Mesenteric fat pad (tissue), 1 donor: ENCODE measurements at places on chromosomes 16 and 17.

GRCh38 chr16:80387318-80387921 is 153.4 kb upstream of the DYNLRB2 start:
- DNase-seq: no peak

GRCh38 chr16:74051-74746 is 1.8 kb upstream of the RHBDF1 start:
- no peak for DNase-seq

- no peak for DNase-seq
Observed at GRCh38 chr17:62995377-62995885, 29.4 kb downstream of the TANC2 start.

GRCh38 chr16:48850097-48850770 is 240.3 kb upstream of the N4BP1 start:
- no peak for DNase-seq

GRCh38 chr17:16212793-16213192 is 2.5 kb downstream of the NCOR1 start:
- DNase-seq: peak; percentile 20

- DNase-seq: no peak
Observed at GRCh38 chr17:48593840-48594537, 410 bp upstream of the HOXB5 start.

- no peak for DNase-seq
Observed at GRCh38 chr17:38455288-38455915, 27.1 kb downstream of the ARHGAP23 start.

DNA sequence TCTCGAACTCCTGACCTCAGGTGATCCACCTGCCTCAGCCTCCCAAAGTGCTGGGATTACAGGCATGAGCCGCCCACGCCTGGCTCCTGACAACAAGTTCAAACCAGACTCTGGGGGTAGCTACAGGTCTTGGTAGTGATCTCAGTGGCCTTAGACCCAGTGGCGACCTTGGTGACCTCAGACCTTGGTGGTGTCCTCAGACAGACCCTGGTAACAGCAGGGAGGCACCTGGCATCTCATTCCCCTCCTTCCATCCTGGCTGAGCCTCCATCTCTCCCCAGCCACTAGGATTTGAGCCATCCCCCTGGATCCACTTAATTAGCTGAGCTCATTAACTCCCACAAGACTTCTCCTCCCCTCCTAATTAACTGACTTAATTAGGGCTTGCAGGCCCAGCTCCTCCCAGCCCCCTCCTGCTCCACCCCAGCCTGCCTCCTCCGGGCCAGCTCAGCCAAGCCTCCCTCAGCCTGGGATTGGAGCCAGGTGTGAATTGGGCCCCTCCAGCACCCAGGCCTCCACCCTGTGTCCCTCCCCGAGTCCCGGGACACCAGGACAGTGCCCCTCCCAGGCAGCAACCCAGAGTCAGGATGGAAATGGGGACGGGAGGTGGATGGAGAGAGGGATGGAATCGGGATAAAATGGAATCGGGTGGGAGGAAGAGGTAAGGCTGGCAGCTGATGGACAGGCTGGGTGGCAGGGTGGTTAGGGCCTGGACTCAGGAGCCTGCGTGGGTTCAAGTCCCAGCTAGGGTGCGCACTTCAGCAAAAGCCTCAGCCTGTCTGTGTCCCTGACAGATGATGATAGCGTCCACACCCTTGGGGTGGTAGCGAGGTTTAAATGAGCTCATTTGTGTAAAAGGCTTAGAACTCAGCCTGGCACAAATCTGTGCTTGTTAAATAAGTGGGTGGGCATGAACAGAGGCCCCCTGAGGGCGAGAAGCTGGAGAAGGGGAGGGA is 11.2 kb upstream of the SBK1 start:
- no peak for DNase-seq

DNA sequence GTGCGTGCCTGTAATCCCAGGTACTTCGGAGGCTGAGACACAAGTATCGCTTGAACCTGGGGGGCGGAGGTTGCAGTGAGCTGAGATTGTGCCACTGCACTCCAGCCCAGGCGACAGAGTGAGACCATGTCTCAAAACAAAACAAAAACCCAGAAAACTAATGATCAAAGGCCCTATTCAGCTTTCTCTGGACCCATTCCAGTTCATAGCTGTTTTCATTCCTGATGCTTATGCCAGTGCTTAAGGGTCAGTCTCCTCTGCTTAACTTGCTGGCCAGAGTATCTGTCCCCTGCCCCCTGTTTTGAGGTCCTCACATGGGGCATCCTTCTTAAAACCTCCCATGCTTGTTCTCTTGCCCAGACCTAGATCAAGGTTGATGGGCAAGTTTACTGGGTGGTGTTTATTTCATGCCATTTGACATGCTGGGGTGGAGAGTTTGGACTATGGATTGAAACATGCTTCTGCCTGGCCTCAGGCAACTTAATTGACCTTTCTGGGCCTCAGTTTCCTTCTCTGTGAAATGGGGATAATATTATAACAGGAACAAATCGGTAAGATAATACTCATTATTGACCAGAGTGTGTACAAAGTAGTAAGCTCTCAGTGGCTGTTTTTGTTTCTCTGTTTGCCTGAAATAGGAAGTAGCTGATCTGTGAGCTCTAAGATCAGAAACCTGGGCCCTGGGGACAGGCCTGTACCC is 369.8 kb downstream of the CPPED1 start:
- no peak for DNase-seq

DNA sequence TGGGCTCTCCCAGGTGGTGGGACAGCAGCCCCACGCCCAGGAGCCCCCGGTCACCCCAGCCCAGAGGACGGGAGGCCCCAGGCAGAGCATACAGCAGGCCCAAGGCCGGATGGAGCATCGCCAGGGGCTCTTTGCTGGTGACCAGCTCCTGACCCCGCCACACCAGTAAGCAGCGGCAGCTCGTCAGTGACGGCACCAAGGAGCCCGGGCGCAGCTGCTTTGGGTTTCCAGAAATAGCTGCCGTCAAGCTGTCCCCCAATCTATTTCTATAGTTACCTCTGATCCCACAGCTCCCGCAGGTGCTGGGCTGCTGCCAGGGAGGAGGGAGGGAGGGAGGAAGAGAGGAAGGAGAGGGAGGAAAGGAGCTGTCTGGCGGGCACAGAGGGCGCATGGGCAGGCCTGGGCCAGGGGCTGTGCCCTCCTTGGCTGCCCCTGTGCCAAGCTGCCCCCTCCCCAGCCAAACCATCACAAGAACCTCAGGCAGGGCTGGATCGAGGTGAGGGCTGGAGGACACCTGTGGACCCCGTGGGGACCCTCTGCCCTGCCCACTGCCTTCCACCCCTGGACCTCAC is 10.8 kb upstream of the RASD1 start:
- DNase-seq: no peak

DNA sequence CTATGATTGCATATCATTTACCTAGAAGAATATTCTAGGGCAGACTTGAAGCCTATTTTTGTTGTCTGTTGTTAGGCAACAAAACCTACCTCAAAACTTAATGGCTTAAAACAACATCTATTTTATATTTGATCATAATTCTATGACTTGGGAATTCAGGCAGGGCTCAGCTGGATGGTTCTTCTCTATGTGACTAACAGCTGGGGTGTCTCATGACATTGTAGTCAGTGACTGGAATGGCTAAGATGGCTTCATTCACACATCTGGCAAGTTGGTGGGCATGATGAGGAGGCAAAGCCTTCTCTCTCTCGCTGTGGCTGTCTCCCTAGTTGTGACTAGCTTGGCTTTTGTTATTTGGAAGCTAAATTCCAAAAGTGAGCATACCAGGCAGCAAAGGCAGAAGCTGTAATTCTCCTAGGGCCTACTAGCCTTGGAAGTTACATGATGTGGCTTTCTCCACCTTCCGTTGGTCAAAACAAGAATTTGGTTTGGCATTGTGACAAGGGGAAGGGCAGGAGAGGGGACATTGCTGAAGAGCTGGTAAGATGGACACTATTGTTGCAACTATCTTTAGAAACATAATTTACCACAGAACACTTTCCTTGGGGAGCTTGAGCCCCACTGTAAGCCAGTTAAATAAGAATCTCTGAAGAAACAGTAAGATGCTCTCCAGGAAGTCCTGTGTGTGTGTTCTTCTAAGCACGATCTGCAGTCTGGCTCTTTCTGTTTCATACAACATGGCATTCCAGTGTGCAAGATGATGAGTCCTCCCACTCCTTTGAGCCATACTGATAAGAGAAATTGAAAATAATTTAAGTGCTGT is 39.4 kb downstream of the ZNRF1 start:
- no peak for DNase-seq

DNA sequence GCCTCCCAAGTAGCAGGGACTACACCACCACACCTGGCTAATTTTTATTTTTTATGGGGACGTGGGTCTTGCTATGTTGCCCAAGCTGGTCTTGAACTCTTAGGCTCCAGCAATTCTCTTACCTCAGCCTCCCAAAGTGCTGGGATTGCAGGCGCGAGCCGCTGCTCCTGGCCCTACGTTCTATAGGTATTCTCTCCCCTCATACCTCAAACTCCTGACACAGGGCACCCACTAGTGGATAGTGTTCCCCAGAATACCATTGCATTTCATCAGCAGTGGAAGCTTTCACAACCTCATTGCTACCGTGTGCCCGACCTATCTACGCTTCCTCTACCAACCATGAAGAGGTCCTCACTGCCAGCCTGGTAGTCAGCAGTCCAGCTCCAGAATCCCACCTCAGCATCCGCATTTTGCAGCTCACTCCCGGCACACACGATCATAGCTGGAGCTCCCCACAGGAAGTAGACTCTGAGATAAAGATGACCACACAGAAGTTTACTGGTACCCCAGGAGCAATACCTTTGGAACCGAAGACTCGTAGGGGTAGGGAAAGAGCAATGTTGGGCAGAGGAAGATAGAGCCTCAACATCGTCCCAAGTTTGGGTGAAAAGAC is 9.3 kb downstream of the CTRB2 start:
- DNase-seq: peak; percentile 64
